ENCODE measurements at places on chromosomes 1 and 21.

GRCh38 chr1:3522564-3523265, 68.2 kb downstream of the ARHGEF16 start:
- DNase-seq = no peak

DNA sequence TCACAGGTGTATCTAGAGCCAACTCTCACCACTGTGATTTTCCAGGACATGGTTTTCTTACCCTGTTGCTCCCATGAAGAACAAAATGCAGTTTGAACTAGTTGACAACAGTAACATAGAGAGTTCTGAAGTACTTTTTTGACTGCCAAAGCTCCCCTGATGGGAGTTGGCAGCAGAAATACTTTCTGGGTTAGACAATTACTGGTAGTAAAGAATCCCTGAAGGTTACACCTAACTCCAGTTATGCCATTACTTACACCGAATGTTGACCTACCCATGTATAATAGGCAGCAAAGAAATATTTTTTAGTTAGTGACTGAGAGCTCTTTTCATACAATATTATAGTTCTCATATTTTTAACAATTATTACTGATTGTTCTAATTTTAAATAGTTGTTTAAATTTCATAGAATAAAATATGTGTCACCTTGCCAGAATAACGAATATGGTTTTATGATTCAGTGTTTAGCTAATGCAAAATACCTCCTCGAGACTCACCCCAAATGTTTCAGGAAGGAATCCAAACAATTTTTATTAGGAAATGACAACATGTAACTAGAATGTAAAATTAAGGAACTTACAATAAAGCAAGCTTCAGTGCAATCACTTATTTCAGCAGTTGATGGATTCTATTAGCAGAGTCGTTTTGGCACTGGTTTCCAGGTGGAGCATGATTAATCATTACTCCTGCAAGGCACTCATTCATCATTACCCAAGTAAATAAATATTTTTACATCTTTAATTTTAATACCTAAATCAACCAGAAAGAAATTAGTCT, 237.6 kb downstream of the MRPL39 start:
- no peak for DNase-seq

- no peak for DNase-seq
Measured at GRCh38 chr1:230277201-230278025, 148.7 kb downstream of the PGBD5 start.

DNA sequence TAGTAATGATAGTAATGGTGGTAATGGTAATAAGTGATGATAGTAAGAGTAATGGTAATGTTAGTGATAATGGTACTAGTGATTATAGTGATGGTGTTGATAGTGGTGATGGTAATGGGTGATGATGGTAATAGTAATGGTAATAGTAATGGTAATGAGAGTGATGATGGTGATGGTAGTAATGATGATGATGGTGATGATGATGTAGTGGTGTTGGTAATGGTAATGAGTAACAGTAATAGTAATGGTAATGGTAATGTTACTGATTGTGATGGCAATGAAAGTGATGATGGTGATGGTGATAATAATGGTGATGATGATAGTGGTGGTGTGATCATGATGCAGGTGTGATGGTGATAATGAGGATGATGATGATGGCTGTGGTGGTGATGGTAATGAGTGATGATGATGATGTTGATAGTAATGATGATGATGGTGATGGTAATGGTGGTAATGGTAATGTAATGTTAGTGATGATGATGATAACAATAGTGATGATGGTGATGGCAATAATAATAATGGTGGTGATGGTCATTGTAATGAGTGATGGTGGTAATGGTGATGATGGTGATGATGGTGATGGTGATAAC, 235.0 kb downstream of the MATN1 start:
- no peak for DNase-seq

DNA sequence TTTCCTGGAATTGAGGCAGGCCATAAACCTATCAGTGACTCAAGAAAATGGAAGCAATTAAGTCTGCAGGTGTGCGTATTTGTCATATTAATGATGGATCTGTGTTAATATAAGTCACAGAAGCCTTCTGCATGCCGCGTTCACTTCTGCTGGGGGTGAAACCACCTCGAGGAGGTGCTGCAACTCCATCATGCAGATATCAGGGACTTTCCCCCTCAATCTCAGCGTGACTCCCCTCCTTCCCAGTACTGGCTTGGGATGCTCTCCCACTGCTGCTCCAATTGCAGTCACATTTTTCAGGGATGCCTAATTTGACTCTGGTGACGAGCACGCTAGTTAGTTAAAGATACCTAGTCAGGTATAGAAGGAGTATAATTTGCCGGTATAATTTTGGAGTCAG, 87.5 kb downstream of the ASTN1 start:
- no peak for DNase-seq

- no peak for DNase-seq
Measured at GRCh38 chr1:62068978-62069377, 125.7 kb upstream of the L1TD1 start.

Data from C1 segment of cervical spinal cord (tissue), 14 donors.